ENCODE measurements at places on chromosomes 16 and 17.

DNA sequence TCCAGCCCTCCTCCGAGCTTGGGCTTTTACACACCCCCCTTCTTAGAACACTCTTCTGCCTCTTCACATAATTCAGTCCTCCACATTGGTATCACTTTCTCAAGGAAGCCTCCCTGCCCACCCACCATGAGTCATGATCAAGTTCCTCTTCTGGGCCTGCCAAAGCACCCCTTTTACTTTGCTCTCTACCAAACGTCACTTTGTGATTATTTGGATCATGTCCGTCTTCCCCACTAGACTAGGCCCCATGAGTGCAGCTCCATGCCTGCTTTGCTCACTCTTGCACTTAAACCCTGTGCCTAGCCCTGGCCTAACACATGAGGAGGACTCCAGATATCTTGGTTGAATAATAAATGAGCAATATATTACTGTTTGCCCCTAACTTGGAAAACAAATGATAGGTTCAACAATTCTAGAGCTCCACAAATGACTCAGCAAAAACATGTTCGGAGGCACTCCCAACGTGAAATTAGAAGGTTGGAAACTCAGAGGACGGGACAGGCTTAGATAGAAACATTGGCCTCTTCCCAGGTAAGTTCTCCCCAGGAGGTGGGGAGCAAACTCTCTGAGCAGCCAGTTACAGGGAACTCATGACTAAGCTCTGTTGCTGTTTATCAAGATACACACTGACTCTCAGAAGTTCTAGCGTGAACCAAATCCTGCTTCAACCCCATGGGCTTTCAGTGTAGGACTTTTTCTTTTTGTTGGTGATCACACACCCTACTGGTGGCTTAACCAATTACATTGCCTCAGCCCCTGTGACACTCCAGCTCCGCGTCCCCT, 28.3 kb downstream of the G6PC1 start:
- no peak for DNase-seq

DNA sequence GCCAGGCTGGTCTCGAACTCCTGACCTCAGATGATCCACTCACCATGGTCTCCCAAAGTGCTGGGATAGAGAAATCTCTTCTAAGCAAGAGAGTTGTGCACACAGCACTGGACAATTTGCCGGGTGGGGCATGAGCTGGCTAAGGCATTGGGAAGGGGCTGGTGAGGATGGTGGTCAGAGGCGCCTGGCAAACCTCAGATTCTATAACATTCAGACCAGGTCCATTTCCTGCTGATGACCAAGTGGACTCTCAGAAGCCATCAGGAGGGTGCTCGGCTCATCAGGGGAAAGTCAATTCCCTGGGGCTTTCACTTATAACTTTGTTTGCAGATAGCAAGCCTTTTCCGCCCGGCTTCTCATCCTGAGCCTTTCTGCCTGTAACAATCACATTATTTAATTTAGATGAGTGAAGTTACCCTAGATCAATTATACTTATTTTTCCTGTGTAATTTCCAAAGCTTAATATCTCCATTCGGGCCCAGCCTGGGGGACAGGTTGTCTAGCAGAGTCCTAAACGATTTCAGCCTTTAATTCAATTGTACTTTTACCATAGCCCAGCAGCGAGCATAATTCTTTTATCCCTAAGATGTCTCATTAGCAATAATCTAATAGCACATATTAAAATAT, 15.0 kb upstream of the SLC6A2 start:
- DNase-seq = no peak

GRCh38 chr17:44203731-44204440, 4.2 kb upstream of the ATXN7L3 start:
- DNase-seq = no peak

DNA sequence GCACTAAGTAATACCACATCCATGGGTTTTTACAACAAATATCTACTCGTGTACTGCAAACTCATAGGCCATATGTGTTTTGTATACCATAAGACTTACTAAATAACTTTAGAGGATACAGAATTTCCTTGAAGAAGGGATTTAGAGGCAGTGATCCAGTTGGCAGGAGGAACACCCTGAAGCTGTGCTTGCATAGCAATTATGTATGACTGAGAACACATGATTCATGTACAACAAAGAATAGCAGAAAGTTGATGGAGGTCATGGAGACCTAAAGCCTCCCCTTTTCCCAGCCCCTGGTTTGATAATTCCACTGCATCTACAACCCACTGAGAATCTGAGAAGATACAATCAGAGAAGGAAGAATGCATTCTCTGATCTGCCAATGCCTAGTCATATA, 83.8 kb upstream of the PMFBP1 start:
- no peak for DNase-seq

- no peak for DNase-seq
Observed at GRCh38 chr17:28391401-28391800, 14.6 kb downstream of the SLC46A1 start.

Data from stimulated activated CD8-positive, alpha-beta memory T cell treated with anti-CD3 and anti-CD28 coated beads, Interleukin-15, amount 100 ng/mL, for 24 hours (primary cell).